ENCODE measurements at places on chromosomes 4 and X. TPM values are rescaled to one million over a fixed set of nuclear protein-coding genes. Genes with fewer than 3 reads are reported as not detected.

DNA sequence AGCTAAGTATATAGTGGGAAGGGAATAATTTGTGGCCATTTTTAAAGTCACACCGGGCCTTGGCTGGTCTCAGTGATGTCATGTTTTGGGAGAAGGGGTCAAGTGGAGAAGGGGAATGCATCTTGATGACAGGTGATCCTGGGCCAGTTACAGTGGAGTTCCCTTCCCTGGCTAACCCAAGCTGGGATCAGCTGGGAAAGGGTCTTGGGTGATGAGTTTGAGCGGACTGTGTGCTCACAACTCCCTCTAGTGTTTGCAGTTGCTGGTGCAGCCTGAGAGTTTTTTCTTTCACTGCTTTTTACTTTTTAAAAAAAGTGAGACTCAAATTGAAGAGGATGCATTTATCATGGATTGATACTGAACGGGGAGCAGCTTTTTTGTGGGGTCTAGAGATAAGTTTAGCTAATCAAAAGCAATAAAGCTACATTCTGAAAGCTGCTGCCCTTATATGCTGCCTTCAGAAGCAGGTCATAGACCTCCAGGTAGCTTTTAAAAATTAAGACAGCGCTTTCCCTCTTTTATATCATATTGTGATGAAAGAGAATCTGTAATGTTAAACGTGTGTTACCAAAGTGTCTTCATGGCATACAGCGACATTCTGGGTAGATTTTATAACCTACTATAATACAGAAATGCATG is 164.7 kb downstream of the DCLK2 start:
- DNase-seq = no peak

DNA sequence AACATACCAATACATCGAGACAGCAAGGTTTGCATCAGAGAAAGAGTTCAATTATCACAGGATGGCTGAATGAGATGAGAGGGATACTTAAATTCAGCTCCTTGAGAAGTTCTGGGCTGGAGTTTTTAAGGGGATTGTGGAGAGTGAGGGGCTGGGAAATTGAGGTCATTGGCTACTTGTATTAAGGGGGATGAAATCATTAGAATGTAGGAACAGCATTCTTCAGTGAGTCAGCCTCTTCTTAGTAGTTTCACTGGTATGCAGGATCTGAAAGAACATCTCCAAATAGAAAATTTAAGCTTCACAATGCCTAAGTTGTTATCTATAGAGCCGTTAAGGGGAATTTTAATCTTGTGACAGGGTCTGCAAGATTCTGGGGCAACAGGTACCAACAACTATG is 211.6 kb upstream of the TAPT1 start:
- DNase-seq = no peak

DNA sequence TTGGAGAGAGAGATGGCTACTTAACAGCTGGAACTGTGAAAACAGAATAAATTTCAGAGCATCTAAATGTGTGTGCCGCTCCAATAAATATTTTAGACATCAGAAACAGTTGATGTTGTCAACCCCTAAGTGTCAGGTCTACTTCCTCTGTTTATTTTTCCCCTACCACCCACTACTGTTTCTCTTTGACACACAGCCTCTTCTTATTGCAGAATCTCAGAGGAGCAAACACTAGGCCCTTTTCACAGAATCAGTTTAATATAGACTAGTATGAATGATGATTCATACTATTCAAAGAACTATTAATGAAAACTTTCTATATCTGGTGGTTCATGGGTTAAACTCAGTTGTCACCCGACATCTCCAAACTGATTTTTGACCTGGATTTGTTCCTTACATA is 33.9 kb downstream of the NAA11 start:
- DNase-seq = no peak

DNA sequence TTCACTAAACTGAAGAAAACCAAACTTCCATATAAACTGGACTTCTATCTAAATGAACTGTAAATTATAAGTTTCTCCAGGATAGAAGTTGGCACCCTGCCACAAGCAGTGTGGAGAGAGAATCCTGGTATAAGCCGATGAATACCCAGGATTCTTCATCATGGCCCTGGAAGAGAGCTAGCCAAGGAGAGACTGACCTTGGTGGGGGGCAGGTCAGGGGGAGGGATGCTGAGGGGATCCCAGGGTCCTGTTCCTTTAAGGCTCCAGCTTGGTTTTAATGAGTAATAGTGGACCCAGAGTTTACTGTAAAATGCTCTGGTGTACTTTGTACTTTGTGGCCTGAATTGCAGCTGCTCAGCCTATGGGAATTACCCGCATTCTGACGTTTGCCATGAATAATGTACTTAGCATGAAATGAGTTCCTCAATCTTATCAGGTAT is 16.9 kb downstream of the RASSF6 start:
- no peak for DNase-seq

DNA sequence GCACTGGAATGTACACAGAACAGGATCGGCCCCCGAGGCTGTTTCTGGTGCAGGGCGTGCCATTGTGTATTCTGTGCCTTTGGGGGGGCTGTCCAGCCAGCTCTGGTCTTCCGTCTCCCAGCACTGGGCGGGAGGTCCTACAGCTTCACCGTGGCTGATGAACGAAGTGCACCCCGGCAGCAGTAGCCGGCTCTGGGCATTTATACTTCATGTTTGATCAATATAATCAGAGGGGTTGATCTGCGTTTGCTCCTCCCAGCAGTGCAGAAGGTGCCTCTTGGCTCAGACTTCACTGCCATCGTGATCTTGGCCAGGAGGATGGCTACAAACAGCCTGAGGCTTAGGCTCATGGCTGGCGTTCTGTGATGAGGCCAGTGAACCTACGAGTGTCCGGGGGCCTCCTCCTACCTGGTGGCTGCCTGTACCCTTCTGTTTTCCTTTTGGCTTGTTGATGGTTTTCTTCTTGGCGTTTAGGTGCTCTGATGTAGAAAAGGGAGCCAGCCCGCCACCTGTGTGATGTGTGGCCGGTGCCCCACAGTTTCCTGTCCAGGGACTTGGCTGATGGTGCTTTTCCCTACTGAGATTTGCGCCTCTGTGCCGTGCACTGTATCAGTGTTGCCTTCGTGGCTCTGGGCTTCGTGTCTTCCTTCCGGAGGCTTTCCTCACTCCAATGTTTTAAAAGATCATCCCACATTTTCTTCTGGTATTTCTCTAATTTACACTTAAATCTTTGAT is 31.2 kb upstream of the HGFAC start:
- no peak for DNase-seq

GRCh38 chr4:56821381-56822243 is at the start of gene SPINK2:
SPINK2 (minus strand) TSS chr4:56821701; CDS start chr4:56821662, 39 bp downstream.
- no peak for DNase-seq

DNA sequence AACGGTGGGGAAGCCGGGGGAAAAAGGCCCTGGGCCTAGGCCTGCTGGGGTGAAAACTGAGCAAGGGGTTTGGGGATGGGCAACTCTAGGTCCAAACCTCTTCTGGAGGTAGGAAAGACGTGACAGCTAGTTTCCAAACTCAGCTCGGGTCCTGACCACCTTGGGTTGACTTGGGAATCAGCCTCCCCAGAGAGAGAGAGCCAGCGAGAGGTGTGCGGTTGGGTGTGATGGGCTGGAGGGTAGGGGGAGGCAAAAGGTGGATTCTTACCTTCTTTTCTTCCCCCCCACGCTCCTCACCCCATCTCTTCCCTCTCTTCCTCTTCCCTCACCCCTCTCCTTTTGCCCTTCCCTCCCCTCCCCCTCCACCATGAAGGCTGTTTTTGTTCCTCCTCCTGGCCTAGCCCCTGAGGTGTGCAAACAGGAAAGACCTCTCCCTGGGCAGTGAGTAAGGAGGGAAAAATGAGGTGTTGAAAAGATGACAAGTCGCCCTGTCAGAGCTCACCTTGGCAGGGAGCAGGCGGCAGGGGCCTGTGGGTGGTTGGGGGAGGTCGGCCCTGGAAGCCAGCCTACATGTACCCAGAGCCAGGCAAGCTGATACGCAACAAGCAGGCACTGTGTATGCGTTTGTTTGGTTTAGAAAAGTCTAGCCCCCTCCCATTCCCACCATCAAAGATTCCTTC is 14.8 kb downstream of the PJA1 start:
- DNase-seq = no peak

GRCh38 chrX:129144172-129145038 is 378.9 kb downstream of the SMARCA1 start:
- DNase-seq = no peak

BMX gene
- 2.6 TPM for total RNA-seq

DNA sequence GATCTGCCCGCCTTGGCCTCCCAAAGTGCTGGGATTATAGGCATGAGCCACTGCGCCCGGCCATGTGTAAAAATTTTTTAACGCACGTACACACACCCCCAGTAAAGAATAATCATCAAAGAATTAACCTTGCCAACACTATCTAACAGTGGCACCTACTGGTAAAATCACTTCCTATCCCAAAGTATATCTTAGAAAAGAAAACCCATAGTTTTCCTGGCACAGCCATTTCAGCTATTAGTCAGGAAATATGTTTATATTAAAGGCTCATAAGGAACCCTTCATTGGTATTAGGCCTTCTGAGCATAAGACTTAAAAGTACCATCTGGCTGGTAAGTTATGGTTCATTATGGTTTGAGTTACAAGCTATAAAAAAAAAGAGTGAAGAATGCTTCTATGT is 14.1 kb downstream of the S100G start:
- no peak for DNase-seq

DNA sequence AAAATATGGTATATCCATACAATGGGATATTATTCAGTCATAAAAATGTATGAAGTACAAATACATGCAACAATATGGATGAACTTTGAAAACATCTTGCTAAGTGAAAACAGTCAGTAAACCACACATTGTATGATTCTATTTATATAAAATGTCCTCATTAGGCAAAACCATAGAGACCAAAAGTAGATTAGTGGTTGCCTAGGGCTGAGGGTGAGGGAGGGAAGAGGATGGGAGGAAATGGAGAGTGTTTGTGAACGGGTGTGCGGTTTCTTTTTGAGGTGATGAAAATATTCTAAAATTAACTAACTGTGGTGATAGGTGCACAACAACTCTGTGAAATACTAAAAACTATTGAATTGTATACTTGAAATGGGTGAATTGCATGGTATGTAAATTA is 29.6 kb downstream of the TEX11 start:
- DNase-seq = no peak

- DNase-seq = no peak
These were observed 12.0 kb downstream of the NHSL2 start for GRCh38 chrX:71922686-71923085.

AMER1 gene
- 4.7 TPM for total RNA-seq

CD38 gene
- total RNA-seq = 0.39 TPM

GRCh38 chr4:174279433-174280155 is 3.9 kb downstream of the FBXO8 start:
- DNase-seq = no peak

- DNase-seq = no peak
These were observed 38.0 kb upstream of the TMPRSS11F start for GRCh38 chr4:68167706-68168105.

- no peak for DNase-seq
These were observed 15.4 kb downstream of the IRAK1 start for GRCh38 chrX:154004315-154004714.

DNA sequence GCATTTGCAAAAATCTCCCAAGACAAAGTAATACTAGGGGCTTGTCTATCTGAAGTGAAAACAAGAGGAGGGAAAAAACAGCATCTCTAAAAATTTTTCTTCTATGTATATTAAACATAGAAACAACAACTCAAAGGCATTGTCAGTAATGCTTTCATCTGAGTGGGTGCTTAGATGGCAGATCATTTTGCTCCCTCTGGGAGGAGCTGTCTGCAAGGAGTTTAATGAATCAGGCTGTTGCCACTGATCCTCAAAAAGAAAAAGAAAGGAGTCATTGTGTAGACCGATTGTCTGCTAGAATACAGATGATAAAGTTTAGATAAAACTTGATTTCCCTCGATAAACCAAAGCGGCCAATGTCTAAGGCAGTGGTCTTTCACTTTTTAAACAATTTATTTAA is 49.7 kb upstream of the KLHL8 start:
- DNase-seq = no peak

OCIAD2 gene
- total RNA-seq = 16.3 TPM

GRCh38 chr4:825971-826330 is at the start of gene CPLX1:
CPLX1 (minus strand) TSS chr4:826129; CDS start chr4:824522, 1,607 bp downstream.
- DNase-seq = no peak

DNA sequence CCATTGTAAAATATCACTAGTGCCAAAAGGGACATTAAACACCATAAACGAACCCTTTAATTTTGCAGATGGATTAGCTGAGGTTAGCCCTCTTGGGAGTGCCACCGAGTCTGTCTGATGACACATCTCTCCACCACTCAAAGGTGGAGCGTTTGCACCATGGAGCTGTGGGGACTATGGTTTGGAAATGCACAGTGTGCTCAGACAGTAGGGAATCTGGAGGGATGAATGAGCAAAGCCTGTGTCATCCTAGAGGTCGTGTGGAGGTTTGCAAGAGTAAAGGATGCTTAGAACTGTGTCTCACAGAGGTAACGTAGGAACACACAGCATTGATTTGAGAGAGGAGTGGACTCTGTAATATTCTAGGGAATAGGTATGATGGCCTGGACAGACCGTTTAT is 93.7 kb downstream of the CLNK start:
- DNase-seq = no peak

GRCh38 chrX:132855780-132856341 is 102.6 kb downstream of the HS6ST2 start:
- DNase-seq = no peak
